HCT116 (cell line): ENCODE measurements at places on chromosomes 3 and 15.

DNA sequence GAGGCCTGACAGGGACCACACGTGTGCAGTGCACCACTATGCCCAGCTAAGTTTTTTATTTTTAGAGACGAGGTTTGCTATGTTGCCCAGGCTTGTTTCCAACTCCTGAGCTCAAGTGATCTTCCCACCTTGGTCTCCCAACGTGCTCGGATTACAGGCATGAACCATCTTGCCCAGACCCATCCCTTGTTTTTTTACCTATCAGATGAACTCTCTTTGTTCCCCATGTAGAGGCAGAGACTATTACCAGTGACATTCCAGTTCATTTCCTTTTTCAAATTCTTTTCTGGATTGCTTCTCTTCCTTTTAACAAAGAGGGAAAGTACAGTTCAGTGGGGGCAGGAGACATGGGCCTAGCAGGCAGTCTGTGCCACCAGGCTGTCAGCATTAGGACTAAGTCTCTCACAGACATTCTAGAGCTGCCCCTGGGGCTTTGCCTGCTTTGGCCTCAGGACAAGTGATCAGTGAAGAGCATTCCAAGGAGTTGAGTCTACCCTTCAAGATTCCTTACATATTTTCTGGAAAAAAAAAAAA lies 103.5 kb upstream of the SLC7A14 start:
- peak; percentile 16 for DNase-seq

DNA sequence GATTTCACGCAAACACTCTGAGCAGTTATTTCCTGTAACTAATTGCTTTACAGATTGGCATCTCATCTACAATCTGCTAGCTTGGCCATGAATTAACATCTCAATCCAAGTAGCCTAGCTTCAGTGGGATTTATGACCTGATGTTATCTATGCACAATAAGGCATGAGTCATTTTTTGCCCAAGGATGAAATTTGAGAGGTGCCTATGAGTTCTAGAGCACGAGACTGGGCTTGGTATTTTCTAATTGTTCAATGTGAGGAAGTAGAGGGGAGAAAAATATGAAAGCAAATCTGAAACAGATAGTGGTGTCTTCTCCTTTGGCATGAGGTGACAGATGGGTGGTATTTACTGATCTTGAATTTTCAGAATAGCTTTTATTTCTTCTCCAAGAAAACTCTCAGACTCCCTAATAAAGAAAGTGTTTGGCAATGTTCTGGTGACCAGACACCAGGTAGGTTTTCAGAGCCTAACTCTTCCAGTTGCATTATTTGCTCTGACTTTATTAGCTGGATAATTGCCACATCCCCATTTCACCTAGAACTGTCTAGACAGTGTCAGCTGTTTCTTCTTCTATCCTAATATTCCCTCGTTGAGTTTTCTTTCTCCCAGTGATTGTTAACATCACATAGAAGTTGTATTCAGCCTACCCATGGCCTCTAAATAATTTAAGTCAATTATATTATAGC lies 301.0 kb upstream of the UMPS start:
- peak; percentile 8 for DNase-seq

- DNase-seq: no peak
These were observed 11.9 kb downstream of the NPHP3 start for GRCh38 chr3:132710311-132710710.

- no peak for DNase-seq
These were observed 732 bp upstream of the CRTC3 start for GRCh38 chr15:90529011-90529370.

- DNase-seq: no peak
These were observed 91.5 kb upstream of the FAM174B start for GRCh38 chr15:92747047-92747446.

DNA sequence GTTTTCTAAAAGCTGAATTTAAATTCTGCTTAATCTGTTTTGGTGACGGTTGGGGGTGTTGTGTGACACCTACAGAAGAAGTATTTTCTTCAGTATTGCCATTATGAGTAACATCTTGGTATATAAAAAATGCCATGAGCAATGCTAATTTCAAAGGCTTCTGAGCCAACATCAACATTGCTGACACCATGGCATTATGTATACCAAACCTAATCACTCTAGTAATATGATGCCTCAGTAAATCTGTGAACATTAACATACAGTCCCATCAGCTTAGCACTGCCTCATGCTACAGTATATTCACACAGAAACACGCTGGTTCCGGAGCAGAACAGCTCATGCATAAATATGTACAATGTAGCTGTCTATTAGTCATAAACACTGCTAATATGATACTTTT lies 75.8 kb downstream of the ZPLD1 start:
- no peak for DNase-seq

DNA sequence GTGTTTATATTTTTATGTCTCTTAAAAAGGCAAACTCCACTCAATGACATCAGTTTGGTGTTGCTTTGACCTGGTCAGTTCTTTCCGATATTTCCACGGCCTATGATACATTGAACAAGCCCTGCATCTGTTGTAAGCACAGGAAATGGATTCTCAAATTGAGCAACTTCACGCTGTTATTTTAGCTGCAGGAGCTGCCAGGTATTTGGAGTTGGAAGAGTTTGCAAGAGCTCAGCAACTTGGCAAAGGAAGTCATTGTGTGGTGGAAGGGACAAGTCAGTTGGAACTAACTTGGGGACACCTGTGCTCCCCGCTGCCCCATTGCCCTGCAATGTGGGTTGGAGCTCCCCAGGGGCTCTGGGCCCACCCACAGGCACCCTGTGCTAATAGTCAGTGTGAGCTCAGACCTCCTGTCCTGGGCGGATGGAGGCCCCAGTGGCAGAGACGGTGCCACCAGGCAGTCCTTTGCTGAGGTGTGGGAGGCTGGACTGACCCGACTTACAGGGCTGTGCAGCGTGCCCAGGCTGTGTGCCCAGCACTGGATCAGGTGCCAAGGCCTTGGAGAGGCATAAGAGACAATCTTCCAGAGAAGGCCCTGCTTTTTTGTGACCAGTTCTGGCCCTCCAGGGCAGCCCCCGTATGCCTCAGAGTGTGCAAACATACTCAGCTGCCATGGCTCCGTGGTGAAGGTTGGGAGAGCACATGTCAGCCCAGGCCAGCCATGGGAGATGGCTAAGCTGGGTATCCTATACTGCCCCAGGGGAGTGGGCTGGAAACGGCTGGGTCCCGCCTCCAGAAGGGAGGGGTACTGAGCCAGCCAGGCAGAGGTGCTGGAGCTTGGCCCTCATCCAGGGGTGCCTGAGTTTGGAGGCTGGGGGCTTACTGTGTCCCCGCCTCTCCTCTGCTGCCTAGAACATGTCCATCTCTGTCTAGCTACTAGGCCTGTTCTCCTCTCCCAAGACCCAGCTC lies 43.5 kb downstream of the KY start:
- DNase-seq: no peak
